ENCODE measurements at places on chromosomes 7 and 10.

- peak; percentile 95 for DNase-seq
These were observed 458.1 kb downstream of the RPS24 start for GRCh38 chr10:78491812-78492211.

GRCh38 chr7:36958111-36958733, 233.9 kb upstream of the AOAH start:
- DNase-seq: no peak

DNA sequence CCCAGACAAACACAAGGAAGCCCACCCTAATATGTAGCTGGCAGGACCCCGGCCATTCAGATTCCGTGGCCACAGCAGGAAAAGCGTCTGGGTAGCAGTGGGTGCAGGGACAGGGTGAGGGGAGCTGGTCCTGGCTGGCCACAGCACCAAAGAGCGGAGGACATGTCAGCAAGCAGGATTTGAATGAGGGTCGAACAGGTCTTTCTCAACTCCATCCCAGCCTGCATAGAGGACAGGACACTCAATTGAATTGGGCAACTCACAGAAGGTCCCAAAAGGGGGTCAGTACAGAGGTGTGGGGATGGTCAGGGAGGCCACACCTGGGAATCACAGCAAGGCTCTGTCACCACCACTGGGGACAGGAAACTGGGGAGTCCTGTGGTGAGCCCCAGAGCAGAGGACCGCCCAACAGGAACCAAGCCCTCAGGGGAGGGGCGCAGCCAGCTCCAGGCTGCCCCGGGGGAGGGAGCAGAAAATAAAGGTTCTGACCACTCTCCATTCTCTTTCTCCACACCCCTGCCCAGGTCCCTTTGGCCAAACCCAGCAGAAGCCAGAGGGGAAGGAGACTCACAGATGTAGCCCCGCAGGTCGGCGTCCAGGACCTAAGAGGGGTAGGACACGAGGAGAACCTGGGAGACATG, 108.7 kb upstream of the PPP2R2D start:
- no peak for DNase-seq

DNA sequence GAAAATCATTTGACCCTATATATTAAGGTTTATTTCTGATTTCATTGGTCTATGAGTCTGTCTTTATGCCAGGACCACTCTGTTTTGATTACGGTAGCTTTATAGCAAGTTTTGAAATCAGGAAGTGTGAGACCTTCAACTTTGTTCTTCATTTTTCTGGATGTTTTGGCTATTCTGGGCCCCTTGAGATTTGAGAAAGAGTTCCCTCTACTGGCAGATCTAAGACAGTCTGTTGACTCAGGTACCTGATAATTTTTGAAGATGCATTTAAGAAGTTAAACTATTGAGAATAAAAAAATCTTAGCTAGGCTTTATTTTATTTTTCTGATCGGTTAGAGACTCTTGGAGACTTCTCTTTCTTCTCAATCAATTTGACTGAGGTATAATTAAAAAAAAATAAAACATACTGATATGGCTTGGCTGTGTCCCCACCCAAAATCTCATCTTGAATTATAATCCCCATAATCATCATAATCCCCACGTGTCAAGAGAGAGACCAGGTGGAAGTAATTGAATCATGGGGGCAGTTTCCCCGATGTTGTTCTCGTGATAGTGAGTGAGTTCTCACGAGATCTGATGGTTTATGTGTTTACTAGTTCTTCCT, 209.2 kb downstream of the SNX10 start:
- peak; percentile 58 for DNase-seq

DNA sequence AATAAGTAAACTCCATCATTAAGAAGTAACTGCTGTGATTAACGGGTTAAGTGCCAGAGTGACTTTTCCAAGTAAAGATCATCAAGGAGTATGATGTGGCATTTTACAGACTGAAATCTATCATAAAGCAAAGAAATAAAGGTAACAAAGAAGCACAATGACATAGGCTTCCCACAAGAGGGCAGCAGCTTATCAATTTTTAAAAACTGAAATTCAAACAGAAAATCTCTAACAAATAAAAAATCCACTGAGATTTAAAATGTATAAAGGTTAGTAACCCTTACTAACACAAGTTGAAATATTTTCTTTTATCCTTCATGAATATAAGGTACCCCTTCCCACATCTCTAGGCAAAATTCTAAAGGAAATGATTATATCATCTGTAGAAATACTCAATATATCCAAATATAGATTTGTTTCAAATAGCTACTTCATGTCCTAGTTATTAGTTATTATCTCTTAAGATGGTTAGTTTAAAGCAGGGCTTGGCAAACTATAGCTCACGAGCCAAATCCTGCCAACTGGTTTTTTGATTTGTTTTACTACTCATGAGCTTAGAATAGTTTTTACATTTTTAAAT, 29.2 kb downstream of the FAM3C start:
- DNase-seq: peak; percentile 46

DNA sequence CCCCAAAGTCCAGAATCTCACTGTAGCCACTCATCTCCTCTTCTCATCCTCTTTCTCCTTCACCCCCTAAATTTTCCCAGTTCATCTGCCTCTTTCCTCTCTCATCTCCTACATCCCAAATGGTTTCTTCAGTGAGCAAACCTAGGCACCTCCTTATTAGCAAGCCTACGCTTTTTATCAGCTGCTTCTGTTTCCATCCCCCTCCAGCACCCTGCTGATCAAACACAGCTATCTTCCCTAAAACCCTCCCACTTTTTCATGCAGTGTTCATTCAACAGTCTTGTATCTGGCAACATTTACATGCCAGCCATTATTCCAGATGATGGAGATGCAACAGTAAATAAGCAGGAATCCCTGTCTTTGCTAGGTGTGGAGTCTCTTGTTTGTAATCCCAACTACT, 3.3 kb upstream of the ABRAXAS2 start:
- DNase-seq: no peak

GRCh38 chr10:94623572-94623971, 60.0 kb upstream of the CYP2C18 start:
- DNase-seq: no peak

DNA sequence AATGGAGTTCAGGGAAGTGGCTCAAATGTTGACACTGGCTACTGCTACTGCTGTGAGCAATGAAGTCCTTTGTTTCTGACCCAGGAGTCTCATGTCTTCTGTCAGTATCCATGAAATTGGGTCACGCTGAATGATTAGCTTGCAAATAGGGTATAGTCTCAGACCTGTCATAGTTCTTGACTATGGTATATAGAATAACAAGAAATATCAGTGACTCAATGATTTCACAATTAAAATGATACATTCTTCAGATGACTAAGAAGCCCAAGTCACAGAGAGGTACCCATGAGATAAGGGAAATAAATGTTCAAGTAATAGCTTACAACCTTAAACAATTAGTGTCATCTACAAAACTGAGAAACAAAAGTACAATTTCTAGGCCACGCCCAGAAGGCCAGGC, 89.3 kb downstream of the LYZL2 start:
- no peak for DNase-seq

GRCh38 chr10:102604439-102604841, 39.8 kb upstream of the TRIM8 start:
- DNase-seq: peak; percentile 82

GRCh38 chr7:121561717-121562116, 165.6 kb upstream of the FAM3C start:
- no peak for DNase-seq

- DNase-seq: no peak
These were observed 33.7 kb downstream of the HDAC9 start for GRCh38 chr7:18529239-18529638.

- DNase-seq: no peak
These were observed 33.0 kb upstream of the DPYSL4 start for GRCh38 chr10:132153616-132154217.

DNA sequence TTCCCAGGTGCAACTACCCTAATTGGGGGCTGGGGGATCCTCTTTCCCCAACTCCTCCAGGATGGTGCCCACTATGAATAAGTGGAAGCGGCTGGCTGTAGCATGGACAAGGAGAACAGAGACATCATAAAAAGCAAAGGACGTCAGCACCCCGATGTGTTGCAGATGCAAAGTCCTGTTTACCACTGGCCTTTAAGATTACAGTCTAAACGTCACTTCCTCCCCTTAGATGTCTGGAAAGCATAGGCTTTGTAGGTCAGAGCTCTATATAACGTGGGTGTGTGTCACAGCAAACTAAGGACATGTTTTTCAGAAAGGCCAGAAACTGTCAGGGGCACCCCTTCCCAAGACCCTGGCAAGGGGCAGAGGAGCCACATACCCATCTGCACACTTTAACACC, 7.9 kb downstream of the COBL start:
- no peak for DNase-seq

DNA sequence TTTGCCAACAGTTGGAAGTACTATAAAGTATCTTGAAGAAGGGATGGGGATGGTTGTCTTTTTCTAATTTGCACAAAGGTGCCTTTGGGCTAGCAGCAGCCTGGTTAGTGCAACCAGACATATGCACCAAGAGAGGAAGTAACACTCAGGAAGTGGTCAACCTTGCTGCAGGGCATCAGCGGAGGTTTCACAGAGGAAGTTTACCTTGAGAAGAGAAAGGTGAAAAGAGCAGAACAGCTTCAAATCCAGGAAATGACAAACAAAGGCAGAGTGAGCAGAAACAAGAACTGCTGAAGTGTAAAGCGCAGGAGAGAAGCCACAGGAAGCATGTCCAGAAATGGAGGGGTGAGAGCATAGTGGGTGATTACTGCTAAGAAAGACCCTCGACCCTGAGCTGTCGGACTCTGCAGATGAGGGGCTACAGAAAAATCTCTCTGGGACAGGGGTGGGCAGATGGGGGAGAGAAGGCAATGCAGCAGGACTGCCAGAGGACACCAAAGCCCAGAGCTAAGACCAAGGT, 66.9 kb downstream of the STK17A start:
- DNase-seq: peak; percentile 92

GRCh38 chr10:123117644-123118417, 17.9 kb upstream of the HMX3 start:
- DNase-seq: no peak

GRCh38 chr7:40436710-40437109, 301.9 kb downstream of the SUGCT start:
- DNase-seq: no peak

GRCh38 chr10:55091691-55092328, 290.8 kb upstream of the PCDH15 start:
- DNase-seq: peak; percentile 54

DNA sequence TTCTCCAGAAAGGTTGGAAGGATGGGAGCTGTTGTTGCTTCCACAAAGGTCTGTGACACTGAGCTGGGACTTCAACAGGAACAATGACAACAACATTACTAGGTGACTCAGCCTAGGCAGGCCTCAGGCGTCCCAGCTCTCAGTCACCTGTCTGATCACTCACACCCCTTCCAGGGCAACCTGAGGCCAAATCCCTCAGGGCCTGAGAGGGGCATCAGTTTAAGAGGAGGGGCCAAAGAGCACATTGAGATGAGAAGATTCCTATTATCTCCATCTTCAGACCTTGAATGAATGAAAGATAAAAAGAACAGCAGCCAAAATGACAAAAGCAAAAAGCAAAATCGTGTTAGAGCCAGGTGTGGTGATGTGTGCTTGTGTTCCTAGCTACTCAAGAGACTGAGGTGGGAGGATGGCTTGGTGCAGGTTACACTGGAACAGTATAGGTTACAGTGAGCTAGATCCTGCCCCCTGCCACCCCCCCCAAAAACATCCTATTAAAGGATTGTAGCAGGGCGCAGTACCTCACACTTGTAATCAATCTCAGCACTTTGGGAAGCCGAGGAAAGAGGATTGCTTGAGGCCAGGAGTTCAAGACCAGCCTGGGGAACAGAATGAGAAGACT, at the start of gene ATG9B:
ATG9B (minus strand) TSS at position 60 of the 622 bp plus-strand sequence. CDS start 71 bp downstream, outside the sequence.
- peak; percentile 71 for DNase-seq

DNA sequence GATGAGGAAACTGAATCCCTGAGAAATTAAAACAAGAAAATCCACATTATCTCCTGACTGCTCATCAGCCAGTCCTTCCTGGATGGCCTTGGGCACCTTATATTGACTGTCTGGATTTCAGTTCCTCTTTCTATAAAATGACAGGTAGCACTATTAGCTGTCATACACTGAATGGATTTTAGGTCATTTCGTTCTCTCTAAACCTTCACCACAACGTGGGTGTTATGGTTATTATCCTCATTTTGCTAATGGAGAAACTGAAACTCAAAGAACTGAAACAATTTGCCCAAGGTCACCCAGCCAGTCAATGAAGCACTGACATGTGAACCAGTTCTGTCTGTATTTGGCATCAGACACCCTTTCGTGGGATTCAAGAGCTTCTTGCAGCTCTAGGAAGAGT, 193.8 kb downstream of the CYP26A1 start:
- DNase-seq: no peak

GRCh38 chr10:122163174-122164022, 107.7 kb upstream of the BTBD16 start:
- no peak for DNase-seq

DNA sequence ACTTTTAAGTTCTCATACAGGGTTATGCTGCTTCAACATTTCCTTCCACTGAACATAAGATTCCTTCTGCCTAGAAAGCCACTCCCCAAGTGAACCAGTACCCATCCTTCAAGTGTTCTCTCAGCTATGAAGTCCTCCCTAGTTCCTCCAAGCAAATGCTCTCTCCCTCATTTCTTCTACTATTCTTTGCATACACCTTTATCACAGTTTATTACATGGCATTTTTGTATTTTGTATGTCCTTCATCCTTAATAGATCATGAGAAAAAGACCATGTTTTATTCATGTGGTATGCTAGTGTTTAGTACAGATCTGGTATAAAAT, 1.9 kb downstream of the SYPL1 start:
- DNase-seq: peak; percentile 35

GRCh38 chr7:473870-474604, 45.6 kb downstream of the PDGFA start:
- no peak for DNase-seq

All from PC-3 (cell line).